Suppressor macrophage treated with lipopolysaccharide for 1 hour (primary cell): ENCODE measurements at places on chromosomes 16 and 17.
A peak's percentile ranks its signal among the peaks of the same experiment; 100 is the strongest.

- DNase-seq: peak; percentile 61
Observed at GRCh38 chr16:87560428-87561199, 41.7 kb upstream of the JPH3 start.

- DNase-seq: no peak
Observed at GRCh38 chr17:37092071-37092470, 143.3 kb downstream of the AATF start.

DNA sequence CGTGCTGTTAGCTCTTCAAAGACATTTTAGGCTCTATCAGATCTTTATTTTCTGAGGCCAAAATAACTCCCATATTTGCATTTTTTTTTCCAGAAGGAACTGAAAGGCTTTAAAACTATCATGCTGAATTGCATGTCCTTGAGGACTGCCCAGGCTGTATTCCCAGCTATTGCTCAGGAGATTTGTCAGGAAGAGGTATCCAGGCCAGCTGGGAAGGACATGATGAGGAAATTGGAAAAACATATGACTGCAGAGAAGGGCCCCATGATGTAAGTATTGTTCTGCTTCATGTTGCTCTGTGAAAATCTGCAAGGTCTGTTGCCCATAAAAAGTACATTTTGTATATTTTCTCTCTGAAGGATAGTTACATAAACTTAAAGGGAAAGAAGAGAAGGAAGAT, 5.7 kb downstream of the CDC6 start:
- DNase-seq: no peak

DNA sequence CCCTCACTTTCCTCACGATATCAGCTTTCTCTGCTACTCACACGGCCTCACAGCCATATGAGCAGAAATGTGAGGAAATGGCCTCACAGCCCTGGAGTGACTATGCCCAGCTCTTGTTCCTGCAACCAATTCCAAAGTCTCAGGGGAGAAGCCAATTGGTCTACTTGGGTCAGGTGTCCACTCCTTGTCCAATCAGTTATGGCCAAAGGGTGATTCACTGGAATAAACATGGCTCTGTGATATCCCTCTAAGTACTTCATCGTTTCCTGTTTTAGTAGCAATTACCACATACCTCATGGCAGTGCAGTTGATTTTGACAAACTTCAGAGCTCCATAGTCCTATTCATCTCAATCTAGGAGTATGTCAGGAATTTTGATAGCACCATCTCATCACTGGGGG, 195.4 kb downstream of the KATNIP start:
- DNase-seq: peak; percentile 19

DNA sequence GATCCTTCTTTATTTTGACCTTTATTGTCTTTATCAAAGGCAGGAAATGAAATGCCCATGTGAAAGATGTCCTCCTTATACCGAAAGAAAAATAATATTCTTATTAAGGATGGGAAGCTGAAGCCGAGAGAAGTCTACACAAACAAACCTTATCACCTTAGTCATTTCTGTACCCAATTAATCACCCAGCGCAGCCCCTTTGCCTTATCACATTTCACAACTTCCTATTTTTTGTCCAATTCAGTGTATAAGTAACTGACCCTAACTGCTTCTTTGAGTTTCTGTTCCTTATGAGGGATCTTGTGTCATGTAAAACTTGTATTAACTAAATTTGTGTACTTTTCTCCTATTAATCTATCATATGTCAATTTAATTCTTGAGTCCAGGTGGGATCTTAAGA, 16.4 kb upstream of the CCL23 start:
- DNase-seq: peak; percentile 84

GRCh38 chr16:77317059-77317458, 117.8 kb downstream of the ADAMTS18 start:
- DNase-seq: no peak

DNA sequence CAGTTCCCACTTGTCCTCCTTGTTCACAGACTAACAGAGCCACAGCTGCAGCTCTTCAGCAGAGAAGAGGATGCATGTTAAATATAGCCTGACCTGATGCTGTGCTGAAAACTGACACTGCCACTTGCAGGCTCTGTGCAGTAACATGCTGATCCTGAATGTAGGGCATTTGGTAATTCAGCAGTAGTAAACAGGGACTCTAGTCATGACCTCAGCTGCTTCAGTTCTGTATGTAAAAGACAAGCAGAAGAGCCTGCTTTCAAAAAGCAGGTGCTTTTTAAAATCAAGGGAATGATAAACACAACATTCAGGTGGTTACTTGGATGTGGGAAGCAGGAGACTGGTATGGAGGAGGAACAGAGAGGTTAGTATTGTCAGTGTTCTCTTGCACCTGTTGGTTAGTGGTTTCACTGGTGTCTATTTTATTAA, 33.8 kb downstream of the ESRP2 start:
- no peak for DNase-seq

GRCh38 chr17:49406421-49407061, 8.1 kb downstream of the PHB1 start:
- no peak for DNase-seq

DNA sequence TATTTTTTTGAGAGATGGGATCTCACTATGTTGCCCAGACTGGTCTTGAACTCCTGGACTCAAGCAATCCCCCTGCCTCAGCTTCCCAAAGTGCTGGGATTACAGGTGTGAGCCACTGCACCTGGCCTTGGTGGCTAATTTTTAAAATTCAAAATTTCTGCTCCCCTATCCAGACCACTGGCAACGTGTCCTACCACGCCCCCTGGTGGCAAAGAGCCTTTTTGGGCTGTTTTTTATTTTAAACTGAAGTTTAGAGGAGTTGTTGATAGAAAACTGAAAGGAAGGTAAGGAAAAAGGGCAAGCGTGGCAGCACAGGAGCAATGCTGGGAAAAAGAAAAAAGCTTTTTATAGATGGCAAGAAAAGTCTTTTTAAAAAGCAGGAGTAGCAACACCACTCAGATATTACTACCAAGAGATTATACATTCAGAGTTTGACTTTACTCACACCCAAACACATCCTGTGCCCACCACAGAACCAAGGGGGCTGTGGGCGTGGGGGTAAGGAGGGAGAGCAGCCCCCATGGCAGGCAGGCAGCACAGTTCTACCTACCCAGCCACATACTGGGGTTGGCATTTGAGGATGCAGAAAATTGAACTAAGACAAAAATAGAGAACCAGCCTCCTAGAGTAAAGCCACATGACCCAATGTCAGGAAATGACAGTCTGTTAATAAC, 4.2 kb upstream of the MXRA7 start:
- peak; percentile 80 for DNase-seq
